ENCODE measurements at places on chromosomes 16 and 17.

- no peak for DNase-seq
These were observed 31.2 kb upstream of the TENT4B start for GRCh38 chr16:50121721-50122445.

DNA sequence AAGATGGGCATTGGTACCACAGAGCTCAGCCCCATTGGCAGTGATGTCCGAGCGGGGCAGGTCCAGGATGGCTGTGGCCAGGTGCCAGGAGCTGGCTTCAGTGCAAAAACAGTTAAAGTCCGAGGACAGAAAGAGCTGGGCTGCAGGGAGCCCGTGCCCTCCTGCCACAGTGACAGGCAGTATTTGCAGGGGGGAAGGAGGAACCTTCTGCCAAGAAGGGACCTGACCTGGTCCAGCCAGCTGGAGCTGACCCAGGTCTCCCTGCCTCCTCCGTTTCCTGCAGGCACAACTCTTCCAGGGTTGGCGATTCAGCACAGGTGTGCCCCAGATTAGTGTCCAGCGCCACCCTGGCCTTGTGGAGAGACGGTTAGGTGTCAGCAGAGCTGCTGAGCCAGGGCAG lies 199.0 kb downstream of the ENGASE start:
- no peak for DNase-seq

- DNase-seq = no peak
These were observed 360.4 kb upstream of the ZFHX3 start for GRCh38 chr16:73408311-73408710.

DNA sequence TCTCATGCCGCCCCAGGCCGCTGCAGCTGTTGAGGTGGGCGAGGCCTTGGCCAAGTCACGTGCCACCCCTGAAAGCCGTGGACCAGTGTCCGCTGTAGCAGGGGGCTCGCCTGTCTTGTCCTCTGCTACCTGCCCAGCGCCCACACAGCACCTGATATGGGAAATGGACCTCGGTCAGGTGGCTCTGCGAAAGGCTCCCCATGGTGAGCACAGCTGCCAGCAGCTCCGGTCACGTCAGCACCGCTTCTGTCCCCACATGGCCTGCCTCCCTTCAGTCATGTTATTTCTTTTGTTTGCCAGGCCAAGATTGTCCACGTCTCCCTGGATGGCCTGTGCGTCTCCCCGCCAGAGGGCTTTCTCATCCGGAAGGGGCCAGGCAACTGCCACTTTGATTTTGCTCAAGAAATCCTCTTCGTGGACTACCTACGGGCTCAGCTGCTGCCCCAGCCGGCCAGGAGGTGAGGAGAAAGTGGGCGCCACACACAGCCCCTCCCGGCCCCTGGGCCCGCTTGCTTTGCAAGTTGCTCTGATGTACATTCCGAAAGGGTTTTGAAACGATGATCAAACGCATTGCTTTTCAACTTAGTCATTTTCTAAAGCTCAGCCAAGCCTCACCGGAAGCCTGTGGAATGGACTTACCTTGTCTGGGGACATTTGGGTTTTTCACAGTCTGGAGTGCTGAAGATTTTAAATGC lies 219.8 kb downstream of the KATNIP start:
- DNase-seq = peak; percentile 26

GRCh38 chr17:67335245-67335835 lies 31.0 kb downstream of the PSMD12 start:
- no peak for DNase-seq

DNA sequence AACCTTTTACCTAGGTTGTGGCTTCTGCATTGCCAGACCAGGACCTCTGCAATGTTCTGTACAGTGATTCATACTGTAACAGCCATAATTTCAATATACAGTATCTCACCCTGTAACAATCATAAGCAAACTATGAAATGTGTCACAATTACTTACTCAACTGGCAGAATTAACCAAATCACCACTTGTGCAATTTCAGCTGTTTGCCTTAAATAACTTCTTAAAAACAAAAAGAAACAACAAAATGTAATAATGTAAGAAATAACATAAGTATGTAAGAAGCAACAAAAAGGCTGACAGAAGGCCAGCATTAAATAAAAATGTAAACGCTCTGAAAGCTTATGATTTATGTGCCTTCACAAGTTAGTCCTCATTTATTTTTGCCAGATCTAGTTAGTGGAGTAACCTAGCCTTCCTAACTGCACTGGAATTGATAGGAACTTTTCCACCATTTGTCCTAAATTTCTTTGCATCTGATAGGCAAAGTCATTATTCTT lies 96.9 kb downstream of the SKAP1 start:
- no peak for DNase-seq

DNA sequence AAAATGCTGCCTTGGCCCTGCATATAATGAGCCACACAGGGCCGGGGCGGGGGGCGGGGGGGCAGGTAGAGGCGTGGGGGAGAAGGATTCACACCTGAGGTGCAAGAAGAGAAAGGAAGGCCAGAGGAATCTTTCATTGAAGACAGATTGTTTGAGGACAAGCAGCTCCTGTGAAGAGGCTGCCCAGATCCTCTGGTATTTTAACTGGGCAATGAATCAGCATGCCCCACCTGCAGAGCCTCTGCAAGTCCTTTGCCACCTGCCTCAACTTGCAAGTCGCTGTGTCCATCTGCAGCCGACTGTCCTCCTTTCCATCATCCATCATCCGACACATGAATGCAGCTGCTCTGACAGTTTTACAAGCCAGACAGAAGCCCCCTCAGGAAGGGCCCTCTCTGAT lies 1.2 kb upstream of the SOST start:
- no peak for DNase-seq

DNA sequence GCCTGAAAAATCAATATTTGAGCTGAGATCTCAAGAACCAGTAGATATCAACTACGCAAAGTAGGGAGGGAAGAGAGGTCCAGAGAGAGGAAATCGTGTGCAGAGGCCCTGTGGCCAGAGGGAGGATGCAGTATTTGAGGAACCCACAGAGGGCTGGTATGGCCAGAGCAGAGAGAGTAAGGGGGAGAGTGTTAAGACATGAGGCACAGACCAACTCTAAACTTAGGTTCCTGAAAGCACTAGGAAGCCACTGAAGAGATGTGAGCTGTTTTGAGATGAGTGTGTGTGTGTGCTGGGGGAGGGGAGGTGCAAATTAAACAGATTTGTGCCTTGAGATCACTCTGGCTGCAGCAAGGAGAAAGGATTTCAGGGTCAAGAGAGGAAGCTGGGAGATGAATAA lies 10.9 kb downstream of the SLC13A2 start:
- no peak for DNase-seq

DNA sequence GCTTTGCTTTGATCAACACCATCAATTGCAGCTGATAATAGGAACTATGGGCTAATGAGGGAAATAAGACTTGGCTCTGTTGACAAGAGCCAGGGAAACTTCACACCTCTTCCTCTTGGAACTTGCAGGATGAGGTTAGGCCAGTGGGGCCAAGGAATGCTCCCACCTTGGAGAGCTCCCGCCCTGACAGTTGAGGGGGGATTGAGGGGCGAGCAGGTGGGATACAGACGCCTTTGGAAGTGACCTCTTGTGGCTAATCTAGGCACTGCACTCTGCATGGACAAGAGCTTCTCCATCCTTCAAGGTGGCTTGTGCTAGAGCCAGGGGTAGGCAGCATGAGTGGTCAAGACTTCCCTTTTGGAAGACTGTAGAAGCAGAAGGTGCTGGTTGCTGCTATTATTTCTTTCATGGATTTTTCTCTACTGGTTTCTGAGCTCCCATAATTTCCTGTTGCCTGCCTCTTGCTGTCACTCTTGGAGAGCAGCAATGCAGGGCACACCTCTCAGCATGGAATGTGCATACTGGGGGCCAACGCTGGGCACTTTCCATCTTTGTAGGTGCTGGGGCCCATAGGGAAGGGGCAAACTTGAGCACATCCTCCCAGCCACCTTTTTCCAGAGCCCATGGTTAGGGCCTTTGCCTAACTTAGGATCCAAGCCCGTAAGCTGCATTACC lies 2.3 kb upstream of the PHF12 start:
- DNase-seq = peak; percentile 34

DNA sequence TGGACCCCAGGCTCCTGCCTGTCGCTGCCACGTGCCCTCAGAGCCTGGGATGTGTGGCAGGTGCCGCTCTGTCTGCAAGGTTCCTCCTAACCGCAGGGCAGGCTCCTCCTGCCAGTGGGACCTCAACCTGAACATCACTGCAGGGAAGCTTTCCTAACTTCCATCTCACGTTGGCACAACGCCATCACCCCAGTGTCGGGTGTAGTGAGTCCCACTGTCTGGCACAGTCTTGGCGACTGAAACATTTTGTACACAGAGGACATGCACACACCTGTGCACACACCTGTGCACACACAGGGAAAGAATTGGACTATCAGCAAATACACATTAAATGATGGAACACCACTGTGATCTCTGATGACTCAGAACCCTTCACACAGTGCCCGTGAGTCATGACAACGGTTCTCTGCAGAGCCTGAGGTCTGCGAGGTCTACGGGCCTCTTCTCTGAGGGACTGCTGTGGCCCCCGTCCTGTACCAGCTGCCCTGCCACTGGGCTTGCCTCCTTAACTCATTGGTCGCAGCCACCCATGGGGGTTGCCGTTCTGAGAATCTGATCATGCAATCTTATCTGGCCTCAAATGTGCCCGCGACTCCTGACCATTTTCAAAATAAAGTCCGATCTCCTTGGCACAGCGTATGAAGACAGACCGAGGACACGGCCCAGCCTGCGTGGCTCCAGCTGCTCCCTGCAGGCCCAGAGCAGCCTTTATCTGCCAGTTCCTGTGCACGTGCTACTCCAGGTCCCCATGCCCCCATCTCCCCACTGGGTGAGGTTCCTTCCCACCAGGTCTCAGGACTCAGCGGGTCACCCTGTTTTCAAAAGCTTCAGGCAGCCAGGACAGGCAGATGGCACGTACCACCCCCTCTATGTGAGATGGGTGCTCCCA lies 7.6 kb downstream of the CCDC57 start:
- DNase-seq = peak; percentile 70

- no peak for DNase-seq
These were observed 25.8 kb downstream of the POLR2A start for GRCh38 chr17:7509937-7510336.

DNA sequence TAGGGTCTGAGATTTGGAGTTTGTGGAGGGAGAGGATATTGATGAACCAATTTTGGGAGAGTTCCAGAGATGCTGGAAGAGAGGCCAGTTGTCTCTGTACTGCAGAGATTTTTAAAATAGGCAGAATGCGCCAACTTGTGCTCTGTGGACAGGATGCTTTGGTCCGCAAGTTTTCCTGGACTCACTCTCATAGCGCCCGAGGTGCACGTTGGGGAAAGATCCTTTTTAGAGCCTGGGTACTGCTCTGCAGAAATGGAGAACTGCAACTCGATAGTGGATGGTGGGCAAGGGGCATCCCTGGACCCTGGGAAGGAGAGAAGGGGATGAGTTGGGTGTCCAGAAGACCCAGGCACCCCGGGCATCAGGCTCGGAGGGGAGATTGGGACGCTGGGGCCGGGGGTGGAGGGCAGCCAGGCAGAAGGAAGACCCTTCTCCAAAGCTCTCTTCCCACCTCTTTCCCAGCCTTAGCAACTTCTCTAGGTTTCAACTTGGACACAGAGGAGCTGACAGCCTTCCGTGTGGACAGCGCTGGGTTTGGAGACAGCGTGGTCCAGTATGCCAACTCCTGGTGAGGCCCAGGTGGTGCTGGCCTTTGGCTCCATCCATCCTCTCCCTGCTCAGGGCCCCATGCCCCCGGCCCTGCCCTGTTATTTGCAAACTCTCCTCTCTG lies 590 bp downstream of the ITGAX start:
- DNase-seq = no peak

GRCh38 chr17:1542316-1542715 lies 20.3 kb downstream of the PITPNA start:
- no peak for DNase-seq

DNA sequence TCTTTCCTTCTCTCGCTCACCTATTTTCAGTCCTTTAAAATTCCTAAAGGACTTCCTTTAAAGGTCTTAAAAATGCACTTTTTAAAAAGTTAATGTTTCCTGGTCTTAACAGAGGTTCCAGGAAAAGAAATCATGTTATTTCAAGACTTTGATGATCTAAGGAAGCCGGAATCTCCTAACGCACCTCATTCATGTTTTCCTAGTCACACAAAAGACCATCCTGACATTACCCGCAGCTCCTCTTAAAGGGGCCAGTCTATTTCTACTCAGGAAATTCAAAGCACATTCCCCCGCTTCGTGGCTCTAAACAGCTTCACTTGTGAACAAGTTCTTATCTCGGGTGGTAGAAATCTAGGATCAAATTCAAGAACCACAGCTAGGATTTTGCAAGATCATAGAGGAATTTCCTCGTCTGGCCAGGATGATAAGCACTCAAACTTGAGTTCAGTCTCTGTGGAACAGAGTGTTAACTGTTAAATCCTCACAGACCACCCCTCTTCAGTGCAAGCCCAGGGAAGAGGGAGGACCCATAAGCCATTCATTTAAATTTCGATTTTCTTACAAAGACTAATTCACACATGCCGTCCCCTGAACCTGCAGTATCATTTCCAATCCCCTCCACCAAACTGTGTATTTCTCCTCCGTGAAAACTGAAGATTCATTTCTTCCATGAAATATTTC lies 137.1 kb upstream of the AXIN2 start:
- DNase-seq = no peak

DNA sequence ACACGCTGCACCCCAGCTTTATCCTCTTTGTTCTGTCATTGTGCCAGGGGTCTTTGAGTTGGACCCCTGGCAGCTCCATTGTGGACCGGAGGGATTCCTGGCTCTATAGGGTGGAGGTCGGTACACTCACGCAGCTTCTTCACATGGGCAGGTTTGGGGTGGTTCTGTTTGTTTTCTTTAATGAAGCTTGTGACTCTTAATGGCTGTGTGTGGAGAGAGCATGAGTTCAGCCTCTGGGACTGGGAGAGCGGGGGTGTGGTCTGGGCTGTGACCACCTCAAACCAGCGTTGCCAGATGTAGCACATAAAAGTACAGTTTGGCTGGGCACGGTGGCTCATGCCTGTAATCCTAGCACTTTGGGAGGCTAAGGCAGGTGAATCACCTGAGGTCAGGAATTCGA lies 21.2 kb upstream of the NAGLU start:
- DNase-seq = no peak

DNA sequence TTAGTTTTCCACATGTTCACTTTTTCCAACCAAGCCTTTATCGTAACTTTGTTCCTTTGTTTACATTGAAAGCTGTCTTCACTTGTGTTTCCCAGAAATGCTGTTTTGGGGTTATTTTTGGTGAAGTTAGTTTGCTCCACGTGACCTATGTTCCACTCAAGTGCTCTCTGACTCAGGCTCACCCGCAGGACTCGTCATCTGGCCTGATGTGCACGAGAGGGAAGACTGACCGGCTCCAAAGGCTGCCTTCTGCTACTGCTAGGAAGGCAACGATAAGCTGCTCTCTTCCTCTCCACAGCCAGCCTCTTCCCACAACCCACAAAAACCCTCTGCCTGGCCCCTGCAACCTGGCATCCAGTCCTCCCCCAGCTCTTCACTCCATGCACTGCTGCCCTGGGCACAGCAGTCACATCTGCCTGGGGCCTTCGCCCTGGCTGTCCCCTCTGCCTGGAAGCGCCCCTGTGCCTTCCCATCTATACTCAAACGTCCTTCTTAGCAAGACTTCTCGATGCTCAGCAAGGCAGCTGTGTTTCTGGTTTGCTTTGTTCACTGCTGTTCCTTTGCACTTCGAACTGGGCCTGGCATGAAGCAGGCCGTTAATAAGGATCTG lies 28.0 kb downstream of the ZCCHC14 start:
- peak; percentile 90 for DNase-seq

Data from hepatic stellate cell (primary cell).